MV-4-11 (cell line): ENCODE measurements at places on chromosomes 3 and 15.

GRCh38 chr3:62277986-62278385 lies 95.4 kb downstream of the FEZF2 start:
- DNase-seq: no peak

GRCh38 chr3:61236556-61236955 lies 14.7 kb downstream of the FHIT start:
- DNase-seq: no peak

GRCh38 chr3:169280646-169281045 lies 382.9 kb downstream of the MECOM start:
- no peak for DNase-seq

DNA sequence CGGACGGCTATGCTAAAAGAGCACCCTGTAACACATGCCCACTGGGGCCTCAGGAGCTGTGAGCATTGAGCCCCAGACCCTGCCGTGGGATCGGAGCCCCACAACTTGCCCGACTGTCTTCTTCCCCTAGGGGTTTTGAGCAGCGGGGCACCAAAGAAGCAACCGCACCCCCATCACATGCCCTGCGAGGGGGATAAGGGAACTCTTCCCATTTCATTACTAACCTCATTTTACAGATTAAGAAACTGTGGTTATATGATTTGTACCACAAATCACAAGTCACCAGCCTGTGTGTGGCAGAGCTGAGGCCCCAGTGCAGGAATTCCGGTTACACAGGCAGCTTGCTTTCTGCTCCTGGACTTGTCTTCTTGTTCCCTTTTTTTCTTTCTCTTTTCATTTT lies 86.2 kb downstream of the CD47 start:
- peak; percentile 89 for DNase-seq

DNA sequence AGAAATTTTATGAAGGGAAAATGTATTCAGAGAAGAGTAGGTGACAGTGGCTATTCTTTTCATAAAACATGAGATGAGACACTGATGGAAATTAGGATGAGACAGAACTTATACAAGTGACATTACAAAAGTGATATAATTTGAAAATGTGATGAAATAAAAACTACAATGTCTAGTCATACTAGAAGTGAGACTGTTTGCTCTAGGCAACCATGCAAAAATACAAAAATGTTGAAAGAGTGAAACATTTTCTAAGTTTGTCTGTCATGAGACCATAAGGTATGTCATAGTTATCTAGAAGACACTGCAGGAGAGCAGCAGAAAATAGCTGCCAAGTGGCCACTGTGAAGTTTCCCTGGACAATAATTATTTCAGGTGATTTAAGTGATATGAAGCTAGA lies 459.5 kb downstream of the DIPK2A start:
- no peak for DNase-seq

- peak; percentile 12 for DNase-seq
Observed at GRCh38 chr3:128076483-128077201, 24.4 kb downstream of the SEC61A1 start.

- no peak for DNase-seq
Observed at GRCh38 chr15:74812533-74812932, at the start of gene LMAN1L. Gene LMAN1L (plus strand): TSS chr15:74812835. CDS start chr15:74812855, 20 bp downstream.

- DNase-seq: no peak
Observed at GRCh38 chr3:13174011-13174802, 101.0 kb upstream of the IQSEC1 start.

- DNase-seq: no peak
Observed at GRCh38 chr15:78335985-78336384, 4.2 kb upstream of the CRABP1 start.

DNA sequence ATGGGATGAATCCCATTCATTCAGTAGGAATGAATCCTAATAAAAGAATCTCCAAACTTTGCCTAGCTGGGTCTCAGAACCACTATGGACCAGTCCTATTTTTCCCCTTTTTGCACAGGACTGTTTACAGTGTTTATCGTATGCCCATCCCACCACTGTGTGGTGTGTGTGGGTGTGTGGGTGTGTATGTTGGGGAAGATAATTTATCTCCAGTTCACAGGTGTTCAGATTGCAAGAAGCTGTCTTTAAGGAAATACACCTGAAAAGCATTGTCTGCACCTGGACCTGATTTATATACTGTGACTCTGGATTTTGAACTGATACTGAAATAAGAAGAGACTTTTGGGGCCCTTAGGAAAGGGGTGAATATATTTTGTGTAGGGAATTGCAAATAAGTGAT lies 24.7 kb upstream of the SHF start:
- DNase-seq: no peak

DNA sequence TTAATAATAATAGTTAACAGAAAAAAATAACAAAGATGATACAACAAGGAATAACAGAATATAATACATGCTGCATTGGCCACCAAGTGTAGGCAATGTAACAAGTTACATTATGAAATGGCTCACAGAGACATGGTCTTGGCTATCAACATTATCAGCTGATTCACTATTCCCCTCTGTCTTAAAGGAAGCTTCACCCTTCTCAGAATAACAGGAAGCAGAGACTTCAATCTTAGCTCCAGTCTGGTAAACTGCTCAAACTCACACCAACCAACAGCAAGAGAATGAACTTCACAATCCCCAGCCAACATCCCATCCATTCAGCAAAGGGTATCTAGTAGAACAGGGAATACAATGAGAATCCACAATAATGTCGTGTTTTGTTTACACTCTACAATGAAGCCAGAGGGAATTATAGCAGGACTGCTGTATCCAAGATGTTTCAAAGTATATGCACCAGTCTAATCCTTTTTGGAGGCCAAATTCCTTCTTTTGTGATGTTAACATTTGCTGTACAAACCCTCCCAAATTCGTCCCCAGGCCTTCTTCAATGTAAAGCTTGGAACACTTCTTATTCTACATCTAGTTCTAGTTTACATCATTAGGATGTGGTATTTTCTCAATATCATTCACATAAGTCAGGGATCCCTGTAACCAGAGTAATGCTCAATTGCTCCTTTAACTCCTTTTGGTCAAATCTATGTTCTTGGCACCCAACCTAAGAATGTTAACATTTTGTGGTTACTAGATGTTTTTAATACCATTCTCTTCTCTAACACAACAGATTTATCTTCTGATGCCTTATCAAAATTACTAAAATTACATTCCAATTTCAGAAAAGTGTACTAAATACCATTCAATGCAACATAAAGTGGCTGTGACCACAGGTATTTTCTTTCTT lies 52.4 kb upstream of the CMSS1 start:
- no peak for DNase-seq

DNA sequence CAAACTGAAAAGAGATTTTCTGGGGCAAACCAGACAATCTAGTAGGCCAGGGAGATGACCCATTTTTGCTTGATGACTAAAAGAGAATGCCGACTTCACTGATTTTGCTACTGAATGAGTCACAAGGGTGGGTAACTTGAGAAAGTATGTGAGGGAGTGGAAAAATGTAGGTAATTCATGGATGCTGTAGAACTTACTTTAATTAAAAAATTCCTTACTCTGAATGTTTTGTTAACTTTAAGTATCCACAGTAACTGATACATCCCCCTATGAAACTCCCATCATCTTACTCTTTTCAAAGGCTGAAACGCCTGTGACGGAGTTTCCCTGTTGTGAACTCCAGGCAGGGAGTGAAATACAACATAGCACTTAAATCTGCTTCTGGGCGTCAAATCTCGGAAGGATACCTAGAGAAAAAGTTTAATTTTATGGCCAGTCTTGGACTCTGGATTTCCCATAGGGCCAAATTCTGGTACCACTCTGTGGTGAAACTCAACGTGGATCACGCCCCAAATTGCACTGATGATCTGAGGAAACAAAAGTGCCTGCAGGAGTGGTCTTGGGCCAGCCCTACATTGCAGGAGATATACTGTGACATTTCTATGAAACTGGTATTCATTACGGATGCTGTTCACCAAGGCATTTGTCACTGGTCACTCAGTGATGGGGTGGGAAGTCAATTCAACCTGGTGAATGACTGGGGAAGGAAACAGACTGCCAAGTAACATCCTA lies 24.0 kb downstream of the GOLIM4 start:
- DNase-seq: no peak

- no peak for DNase-seq
Observed at GRCh38 chr3:172582712-172583111, 59.5 kb upstream of the TNFSF10 start.

DNA sequence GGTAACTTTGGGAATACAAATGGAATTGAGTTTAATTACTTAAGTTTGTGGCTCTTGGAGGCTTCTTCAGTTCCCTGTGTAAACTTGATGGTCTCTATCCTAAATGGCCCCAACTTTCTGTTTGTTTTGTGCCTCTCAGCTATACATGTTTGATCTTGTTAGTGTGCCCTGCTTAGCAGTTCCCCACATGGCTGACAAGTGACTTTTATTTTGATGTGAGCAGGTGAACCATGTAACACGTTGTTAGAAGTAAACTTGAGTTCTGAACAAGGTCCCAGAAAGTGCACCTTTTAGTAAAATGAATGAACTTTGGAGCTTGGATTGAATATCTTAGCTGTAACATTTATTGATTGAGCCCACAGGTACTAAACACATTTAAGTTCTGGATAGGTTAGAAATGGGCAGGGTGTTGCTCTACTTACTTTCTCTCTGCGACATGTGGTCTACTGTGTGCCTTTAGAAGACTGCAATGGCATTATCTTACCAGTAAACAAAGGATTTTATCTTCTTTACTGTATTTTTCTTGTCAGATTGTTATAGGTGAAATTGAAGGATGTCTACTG lies 4.5 kb downstream of the LSM3 start:
- no peak for DNase-seq

GRCh38 chr15:69585937-69586336 lies 133.3 kb downstream of the RPLP1 start:
- no peak for DNase-seq

GRCh38 chr3:190131329-190131728 lies 10.6 kb upstream of the P3H2 start:
- no peak for DNase-seq

- DNase-seq: no peak
Observed at GRCh38 chr3:126962756-126963155, 20.2 kb upstream of the PLXNA1 start.

DNA sequence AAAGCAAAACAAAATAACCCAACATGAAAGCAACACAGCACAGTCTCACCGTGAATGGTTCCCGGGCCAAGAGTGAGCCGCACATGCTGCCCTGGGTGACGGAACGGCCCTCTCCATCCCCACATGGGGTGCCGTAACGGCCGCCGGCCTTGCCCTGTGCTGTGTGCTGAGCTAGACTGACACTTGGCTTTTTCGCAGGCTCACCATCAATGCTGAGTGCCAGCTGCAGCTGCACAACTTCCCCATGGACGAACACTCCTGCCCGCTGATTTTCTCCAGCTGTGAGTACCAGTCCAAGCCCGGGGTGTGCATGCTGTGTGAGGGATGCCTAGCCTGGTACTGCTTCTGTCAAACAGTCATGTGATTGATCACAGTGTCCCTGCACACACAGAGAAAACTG lies 357.6 kb downstream of the GABRG3 start:
- DNase-seq: no peak

- no peak for DNase-seq
Observed at GRCh38 chr3:100606894-100607512, 2.4 kb upstream of the ADGRG7 start.

DNA sequence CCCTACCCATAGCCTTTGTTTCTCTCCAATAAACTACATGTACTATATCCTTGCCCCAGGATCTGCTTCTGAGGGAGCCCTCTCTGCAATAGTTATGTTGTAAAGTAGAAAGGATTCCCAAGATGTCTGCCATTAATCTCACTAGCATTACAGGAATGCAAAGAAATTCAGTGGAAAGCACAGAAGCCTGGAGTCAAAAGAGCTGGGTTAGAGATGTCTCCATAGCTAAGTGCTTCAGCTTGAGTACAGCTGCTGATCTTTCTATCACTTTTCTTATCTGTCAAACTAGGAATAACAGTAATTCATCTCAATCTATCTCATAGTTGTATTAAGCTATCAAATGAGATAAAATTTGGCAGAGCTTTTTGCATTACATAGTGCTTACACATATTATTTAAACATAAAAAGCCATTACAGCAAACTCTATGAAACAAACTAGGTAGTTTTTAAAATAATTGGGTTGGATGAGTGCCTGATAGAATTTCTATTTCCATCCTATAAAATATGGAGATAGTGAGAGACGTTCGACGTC lies 799.5 kb upstream of the SEMA6D start:
- DNase-seq: no peak

DNA sequence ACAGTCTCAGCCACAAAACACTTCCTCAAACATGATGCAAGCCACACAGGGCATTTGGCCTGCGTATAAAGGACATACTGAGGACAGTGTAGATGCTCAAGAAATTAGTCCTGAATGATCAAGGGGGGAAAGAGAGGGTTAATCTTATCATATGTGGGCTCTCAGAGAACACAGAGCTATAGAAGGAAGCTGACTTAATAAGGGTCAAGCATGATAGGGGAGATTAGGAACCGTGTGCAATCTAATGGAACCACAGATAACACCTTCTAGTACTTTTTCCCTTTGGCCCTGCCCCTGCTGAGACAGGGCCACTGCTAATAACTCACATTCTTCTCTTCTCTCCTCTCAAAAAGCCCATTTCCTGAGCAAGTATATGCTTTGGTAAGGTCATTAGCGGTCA lies 114.1 kb upstream of the ADAMTS9 start:
- no peak for DNase-seq

- peak; percentile 89 for DNase-seq
Observed at GRCh38 chr3:16849229-16849628, 35.5 kb upstream of the PLCL2 start.

DNA sequence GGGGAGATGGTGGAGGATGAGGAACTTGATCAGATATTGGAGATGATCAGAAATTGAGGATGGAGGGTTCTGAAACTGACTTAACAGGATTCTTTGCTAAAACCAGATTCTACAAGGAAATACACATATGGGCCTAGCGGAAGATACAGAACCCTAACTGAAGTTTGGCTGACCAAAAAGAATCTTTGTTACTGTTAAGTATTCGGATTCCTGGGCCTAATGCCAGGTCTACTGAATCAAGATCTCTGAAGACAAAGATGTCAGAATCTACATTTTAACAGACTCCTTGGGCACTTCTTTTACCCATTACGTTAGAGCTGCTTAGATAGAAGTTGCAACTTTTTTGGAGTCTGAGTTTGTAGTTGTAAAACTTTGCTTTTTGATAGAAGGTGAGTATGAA lies 137.7 kb downstream of the FNDC3B start:
- no peak for DNase-seq

GRCh38 chr3:103684904-103685303 lies 1250.1 kb downstream of the ZPLD1 start:
- DNase-seq: no peak

- DNase-seq: no peak
Observed at GRCh38 chr3:100915706-100916495, 77.3 kb downstream of the ABI3BP start.

- no peak for DNase-seq
Observed at GRCh38 chr3:158731938-158732855, at the start of gene RARRES1. Gene RARRES1 (minus strand): TSS chr3:158732457. CDS start chr3:158732415, 42 bp downstream.

DNA sequence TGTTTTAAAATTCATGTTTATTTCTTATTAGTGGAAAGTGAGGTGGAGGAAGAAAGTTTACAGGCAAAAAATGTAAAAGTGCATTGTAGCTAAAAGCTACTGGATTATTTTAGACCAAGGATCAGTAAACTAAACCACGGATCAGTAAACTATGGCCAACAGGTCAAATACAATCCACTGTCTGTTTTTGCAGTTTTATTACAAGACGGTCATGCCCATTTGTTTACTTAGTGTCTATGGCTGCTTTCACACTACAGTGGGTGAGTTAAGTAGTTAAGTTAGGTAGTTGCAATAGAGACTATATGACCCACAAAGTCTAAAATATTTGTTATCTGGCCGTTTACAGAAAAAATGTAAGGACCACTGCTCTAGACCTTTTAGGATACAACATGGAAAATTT lies 82.0 kb downstream of the NR2E3 start:
- no peak for DNase-seq
